T-helper 1 cell (primary cell): ENCODE measurements at places on chromosomes 3 and 15.

DNA sequence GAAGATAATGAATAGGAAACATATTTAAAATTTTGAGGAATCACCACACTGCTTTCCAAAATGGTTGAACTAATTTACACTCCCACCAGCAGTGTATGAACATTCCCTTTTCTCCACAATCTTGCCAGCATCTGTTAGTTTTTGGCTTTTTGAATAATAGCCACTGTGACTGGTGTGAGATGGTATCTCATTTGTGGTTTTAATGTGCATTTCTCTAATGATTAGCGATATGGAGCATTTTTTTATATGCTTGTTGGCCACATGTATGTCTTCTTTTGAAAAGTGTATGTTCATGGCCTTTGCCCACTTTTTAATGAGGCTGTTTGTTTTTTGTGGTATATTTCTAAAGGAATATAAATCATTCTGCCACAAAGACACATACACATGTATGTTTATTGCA is 166.3 kb downstream of the NECTIN3 start:
- DNase-seq = no peak

GRCh38 chr3:125608419-125608818 is 13.1 kb upstream of the OSBPL11 start:
- no peak for DNase-seq

GRCh38 chr3:68972358-68972979 is 40.1 kb upstream of the TAFA4 start:
- DNase-seq = no peak

DNA sequence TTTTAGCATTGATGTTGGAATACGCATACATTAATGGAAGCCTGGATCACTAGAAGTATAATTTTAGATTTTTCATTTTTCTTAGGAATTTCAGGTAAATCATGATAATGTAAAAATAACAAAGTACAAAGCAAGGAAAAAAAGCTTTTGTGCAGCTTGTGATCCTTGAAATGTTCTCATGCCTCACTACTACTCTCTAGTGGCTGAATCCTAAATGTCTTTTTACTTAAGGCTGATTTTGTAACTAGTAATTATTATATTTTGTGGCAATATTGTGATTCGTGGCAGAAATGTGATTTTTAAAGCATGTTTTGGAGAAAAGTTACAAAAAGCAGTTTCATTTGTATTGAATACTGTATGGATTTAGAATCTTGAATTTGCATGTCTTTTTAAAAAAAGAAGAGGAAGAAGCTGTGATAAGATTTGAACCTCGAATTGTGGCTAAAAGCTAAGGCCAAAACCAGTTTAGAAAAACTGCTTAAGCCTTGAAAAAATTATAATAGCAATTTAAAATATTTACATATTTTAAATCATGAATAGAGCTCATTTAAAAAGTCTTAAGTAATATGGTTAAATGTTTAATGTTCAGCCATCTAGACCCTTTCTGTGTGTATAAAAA is 39.0 kb downstream of the U2SURP start:
- DNase-seq = no peak

DNA sequence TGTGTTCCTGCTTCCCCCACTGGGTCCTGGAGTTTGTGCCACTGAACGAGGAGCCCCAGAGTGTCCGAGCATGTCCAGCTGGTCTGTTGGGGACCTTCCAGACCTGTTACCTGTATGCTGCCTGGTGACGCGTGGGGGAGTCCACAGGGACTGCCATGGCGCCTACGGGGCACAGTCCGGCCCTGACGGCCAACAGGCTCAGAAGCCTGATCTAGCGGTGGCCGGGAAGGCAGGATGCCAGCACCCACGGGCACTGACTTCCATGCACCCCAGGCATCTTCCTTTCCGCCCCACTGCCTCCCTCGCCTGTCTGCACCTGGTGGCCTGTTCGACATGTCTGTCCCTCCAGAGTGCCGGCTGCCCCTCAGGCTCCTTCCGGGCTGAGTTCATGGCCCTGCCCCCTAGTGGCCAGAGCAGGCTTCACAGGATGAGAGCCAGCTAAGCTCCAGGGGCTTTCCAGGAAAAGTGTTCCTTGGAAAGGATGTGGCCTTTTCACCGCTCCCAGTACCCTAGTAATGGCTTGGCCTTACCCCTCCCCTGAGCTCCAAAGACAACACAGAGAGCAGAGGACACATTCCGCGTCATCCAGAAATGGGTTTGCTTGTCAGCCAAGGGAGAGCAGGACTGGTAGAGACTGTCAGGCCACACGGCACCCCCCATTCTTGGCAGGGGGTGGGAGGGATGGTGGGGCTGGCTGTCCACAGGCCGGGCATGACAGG is 35.7 kb downstream of the NGRN start:
- DNase-seq = peak; percentile 30

- no peak for DNase-seq
These were observed 138.8 kb upstream of the PLXND1 start for GRCh38 chr3:129745253-129745652.

DNA sequence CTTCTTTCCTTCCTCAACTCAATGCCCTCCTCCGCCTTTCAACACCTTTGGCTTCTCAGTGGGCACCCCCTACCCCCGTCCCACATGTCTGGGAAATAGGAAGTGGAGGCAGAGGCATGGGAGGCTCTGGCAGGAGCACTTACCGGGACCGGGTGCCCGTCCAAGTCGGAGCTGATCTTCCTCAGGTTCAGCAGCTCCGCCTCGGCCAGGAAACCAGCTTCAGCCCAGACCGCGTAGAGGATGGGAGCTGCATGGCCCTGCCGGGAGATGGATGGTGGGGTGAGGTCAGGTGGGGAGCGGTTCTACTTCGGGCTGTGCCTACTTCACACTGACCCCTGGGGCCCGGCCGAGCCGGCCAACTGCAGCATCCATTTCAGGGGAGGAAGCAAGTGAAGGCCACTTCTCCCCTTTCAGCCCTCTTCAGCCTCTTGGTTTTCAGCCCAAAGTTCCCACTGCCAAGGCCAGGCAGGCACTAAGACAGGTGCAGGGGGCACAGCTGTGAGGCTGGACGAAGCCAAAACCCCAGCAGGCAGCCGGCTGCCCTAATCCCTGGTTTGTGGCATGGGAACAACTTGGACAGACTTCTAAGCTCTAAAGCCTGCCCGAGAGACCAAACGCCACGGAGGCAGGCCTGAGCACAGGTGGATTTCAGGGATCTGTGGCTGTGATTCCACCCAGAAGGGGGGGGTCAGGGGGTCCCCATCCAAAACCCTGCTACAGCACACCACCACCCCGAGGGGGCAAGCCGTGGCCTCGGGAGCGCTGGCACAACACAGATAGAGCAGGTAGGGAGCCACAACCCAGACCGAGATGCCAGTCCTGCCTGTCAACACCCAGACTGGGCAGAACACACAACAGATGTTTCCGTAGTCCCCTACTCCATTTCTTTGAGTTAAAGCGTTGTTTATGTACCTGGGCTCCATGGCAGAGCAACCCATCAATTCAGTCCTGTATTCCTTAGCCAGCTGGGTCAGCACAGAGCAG is 14.5 kb downstream of the TKT start:
- DNase-seq = no peak

DNA sequence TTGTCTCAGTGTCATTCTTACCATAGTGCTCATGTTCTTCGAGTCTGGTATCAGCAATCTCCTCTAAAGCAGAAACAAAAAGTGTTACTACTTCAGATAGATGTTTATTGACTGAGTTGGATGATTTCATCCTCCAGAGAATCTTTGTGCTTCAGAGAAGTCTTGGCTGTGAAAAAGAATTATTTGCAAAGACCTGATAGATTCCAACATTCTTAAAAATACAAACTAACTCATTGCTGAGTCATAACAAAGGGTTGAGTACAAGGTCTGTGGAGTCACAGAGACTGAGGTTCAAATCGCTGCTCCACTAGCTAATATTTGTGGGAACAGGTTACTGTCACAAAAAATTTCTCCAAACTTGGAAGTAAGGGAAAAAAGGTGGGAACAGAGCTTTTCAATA is 9.0 kb upstream of the STRIT1 start:
- DNase-seq = no peak

DNA sequence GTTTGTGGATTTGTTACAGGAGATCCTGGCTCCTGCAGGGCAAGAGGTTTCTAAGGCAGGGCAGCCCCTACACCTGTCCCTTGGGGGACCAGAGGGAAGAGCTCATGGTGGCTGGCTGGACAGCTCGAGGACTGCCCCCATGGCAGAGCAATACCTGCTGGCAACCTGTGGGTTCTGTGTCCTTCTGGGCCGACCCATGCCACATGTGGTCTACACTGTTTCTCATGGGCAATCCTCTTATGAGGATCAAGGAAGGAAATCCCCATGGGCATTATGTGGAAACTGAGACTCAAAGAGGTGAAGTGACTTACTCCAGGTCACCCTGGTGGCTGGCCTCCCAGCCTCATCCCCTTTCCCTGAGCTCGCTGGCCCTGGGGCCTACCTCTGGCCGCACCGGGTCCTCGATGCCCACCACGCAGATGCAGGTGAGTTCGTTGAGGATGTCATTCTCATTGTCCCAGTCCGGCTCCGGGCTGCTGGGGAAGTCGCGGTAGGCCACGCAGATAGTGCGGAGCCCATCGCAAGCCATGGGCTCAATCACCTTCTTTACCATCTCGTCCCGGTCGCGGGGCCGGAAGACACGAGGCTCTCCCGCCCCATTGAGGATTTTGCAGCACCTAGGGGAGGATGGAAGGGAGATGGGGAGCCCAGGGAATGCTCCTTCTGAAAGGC is 37.5 kb upstream of the SEC13 start:
- DNase-seq = no peak

DNA sequence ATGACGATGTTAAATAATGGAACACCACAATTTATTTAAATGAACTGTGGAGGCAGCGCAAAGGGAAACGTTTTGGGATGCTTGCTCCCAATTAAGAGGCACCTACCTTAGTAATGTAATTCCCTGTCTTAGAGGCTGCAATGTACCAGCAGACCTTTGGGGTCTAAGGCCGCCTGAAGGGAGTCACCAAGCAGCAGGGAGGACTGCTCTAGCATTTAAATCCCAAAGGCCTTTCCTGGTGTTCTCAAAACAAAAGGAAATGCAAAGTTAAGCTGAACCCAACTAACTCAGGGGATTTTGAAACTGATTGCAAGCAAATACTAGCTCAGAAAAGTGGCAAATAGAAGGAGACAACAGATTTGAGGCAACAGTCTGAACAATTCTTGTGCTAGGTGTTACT is 510.8 kb downstream of the GABRG3 start:
- no peak for DNase-seq

DNA sequence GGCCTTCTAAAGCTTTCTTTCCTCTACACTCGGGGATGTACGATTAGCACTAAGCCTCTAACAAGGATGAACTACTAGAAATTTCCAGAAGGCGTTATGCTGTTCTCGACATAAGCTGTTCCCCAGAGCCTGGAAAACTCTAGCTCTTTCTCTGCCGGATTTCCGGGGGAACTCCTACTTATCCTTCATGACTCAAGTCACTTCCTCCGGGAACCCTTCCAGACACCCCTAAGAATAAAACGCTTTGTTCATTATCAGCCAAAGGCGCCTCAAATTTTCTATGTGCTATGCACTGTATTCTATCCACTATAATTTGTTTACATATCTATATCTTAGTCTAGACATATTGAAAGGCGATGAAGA is 455 bp upstream of the SNAP23 start:
- no peak for DNase-seq

DNA sequence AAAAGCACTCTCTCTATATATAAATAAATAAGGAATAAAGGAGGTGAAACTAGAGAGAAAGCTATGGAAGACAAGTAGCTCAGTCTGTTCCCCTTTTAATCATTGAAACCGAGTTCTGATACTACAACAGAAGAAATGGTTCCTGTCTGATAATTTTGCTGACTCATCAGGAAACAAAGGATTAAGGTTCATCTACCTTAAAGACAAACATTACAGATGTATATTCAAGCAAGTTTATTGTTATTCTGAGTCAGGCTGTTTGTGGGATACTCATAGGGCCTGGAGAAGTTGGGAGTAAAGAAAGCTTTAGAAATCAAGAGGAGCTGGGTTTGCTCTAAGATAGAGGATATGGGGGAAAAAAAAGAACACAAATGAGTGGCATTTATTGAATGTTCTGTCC is 566.0 kb downstream of the ROBO2 start:
- no peak for DNase-seq

GRCh38 chr3:125080077-125080476 is 24.3 kb upstream of the HEG1 start:
- DNase-seq = no peak

GRCh38 chr3:64363842-64364241 is 138.6 kb upstream of the PRICKLE2 start:
- DNase-seq = no peak

- no peak for DNase-seq
These were observed 1336.7 kb downstream of the NSUN3 start for GRCh38 chr3:95399585-95399984.

- no peak for DNase-seq
These were observed 107.3 kb downstream of the KCNAB1 start for GRCh38 chr3:156227704-156228103.

- DNase-seq = no peak
These were observed 52.0 kb downstream of the MAGEF1 start for GRCh38 chr3:184659797-184660301.

DNA sequence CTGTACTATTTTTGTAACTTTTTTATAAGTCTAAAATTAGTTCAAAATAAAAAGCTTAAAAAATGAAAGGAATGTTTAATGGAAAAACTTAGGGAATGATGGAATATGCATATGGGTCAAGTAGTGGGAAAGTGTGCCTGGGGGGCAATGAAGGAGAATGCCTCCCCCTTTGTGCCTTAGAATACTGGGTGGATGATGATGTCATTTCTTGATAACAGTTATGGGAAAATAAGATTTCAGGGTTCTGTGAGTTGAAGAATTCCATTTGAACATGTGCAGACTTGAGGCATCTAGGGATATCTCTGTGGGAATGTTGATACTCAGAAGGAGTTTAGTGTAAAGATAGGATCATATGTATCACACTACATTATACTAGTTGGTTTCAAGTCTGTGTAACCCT is 13.8 kb downstream of the WDR93 start:
- no peak for DNase-seq

GRCh38 chr3:29898171-29898965 is 617.5 kb downstream of the RBMS3 start:
- no peak for DNase-seq

DNA sequence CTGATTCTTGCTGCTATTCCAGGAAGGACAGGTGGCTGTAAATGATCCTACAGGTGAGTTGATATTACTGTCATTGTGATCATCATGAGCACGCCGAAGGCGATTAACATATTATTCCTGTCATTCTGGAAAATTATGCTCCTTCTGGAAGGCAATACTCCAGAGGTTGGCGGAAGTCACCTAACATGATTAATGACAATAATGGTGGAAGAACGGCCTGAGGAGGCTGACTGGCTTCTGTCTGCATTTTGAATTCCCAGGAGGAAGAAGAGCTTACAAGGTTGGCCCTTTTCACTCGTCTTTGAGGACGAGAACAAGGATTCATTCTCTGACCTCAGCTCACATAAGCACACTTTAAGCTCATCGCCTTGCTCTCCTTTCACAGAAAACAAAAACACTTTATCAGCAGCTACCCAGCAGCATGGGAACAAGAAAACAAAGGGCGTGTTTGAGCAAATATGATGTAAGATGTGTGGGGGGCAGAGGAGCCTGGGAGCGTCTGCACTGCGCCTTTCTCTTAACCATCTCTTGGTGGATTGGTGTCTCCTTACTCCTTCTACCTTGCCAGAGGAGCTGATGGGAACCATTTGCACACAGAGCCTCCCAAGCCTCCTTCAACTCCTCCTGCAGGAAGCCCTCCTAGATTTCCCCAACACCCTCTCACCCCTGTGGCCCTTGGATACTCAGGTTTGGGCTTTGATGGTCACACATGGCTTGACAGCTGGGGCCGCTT is 23.0 kb downstream of the ACSBG1 start:
- DNase-seq = no peak

GRCh38 chr3:194395212-194395611 is 3.9 kb downstream of the GP5 start:
- DNase-seq = no peak
